ENCODE measurements at places on chromosomes 7 and 10.

- no peak for DNase-seq
These were observed 25.6 kb downstream of the SLC16A9 start for GRCh38 chr10:59684006-59684405.

DNA sequence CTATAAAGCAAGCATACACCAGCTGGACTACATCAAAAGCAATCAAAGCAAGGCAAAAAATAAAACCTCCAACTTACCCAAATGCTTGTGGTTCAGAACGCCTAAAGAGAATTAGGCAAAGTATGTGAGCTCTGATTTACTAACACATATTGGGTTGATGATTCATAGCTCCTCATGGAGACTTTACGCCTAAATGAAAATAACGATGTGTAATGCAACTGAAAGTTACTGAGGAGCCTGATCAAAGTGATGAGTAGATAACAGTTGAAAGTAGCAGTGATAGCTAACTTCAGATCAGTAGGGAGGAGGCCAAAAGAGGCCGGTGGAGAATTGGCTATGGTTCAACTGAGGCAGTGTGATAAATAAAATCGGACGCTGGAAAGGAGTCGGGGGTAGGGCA lies 85.0 kb downstream of the MPP7 start:
- DNase-seq, result no peak

GRCh38 chr7:123792547-123792946 lies 43.7 kb upstream of the WASL start:
- no peak for DNase-seq

GRCh38 chr10:5659702-5660528 lies 6.5 kb downstream of the ASB13 start:
- DNase-seq, result no peak

- no peak for DNase-seq
These were observed 136.8 kb downstream of the GALNT11 start for GRCh38 chr7:152162287-152162686.

- no peak for DNase-seq
These were observed 218.0 kb upstream of the GALNT17 start for GRCh38 chr7:70913924-70914323.

- DNase-seq, result no peak
These were observed 927 bp upstream of the ALOX5 start for GRCh38 chr10:45373003-45373575.

- DNase-seq, result no peak
These were observed 55.0 kb downstream of the PIK3AP1 start for GRCh38 chr10:96665306-96665705.

DNA sequence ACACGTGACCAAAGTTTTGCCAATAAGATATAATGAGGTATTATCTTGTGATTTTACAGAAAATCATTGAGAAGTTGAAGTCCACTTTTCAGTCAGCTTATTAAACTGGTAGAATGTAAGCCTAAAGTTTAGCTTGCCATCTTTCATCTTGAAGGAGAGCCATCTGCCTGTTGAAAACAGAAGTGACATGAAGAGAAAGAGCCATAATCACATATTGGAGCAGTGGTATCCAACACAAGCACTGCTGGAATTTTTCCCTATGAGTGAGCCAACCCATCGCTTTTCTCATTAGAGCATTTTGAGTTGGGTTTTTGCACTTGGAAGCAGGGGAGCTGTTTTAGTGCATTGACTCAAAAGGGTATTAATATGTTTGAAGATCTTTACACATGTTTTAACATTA lies 117.6 kb upstream of the FERD3L start:
- DNase-seq, result no peak

DNA sequence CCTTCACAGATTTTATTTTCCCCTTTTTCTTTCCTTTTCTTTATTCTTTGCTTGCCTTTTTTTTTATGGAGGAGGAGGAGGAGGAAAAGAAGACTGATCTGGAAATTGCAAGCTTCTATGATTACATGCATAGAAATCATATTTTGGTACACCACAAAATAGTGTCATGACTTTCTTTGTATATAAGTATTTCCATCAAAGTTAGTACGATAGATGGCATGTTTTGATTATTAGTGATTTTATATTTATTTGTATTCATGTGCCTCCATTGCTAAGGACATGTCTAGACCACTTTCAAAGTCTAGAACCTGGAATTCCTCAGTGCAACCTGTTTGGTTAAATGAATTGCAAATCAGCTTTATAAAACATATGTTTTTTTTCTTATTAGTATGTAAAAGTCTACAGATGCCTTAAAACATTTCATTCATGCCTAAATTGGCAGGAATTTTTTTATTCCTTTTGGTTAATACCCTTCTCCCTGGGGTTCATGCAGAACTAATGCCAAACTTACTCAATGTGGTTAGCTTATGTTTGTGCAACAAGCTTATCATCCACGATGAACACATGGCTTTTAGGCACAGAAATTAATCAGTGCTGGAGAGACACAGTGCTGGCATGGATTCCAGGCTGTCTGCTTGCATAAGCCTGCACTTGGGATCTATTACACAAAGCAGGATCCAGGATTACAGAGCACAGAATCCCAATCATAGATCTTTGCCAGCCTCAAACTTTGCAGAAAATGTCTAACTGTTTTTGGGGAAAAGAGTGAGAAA lies 213.1 kb downstream of the CHRM2 start:
- no peak for DNase-seq

- DNase-seq, result no peak
These were observed 90.4 kb downstream of the TAF3 start for GRCh38 chr10:7908541-7909210.

- no peak for DNase-seq
These were observed 880.9 kb downstream of the ANKRD7 start for GRCh38 chr7:119105381-119105780.

DNA sequence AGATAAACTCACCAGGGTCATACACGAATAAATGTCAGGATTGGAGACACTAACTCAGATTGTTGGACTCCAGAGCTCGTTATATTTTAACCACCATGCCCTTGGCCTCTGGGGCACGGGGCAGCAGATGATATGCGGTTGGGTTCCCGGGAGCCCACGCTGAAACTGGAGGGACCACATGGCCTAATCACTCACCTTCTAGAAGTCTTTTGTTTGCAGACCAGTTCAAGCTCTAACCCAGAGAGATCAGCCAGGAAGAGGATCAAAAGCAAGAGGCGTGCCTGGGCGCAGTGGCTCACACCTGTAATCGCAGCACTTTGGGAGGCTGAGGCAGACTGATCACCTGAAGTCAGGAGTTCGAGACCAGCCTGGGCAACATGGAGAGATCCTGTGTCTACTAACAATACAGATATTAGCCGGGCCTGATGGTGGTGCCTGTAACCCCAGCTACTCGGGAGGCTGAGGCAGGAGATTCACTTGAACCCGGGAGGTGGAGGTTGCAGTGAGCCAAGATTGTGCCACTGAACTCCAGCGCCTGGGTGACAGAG lies 42.6 kb upstream of the ECHDC3 start:
- no peak for DNase-seq

DNA sequence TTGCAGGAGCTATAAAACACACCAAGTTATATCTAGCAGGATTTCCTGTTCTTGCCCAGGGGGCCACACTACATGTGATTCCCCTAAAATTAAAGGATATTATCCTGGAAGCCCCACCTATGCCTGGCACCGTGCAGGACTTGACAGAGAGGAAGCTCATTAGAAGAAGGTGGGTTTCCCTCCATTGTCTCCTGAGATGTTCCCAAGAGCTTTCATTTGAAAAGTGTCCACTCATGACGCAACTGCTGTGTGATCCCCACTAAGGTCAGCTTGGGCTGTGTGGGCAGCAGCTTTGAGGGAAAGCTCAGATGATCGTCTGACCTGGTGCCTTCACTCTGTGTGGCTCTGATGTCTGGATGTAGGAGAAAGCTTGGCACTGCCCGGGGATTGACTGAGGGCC lies 53.5 kb downstream of the RAMP3 start:
- DNase-seq, result no peak

GRCh38 chr10:105837951-105838350 lies 1196.9 kb downstream of the SORCS3 start:
- no peak for DNase-seq

DNA sequence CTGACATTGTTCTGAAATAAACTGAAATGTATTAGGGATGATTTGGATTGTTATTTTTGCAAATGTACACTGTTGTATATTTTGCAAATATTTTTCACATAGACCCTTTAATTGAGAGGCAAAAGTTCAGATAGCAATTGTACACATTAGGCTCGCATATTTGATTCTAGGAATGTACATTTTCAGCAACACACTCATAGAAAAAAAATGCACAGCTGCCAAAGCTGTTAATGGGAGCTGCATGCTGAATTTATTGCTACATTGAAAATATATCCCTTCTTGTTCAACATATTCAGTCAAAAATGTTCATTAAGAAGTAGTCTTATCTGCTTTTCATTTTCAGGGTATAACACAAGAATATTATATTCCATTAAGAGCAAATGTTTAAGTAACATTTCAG lies 512.9 kb downstream of the ATRNL1 start:
- no peak for DNase-seq

DNA sequence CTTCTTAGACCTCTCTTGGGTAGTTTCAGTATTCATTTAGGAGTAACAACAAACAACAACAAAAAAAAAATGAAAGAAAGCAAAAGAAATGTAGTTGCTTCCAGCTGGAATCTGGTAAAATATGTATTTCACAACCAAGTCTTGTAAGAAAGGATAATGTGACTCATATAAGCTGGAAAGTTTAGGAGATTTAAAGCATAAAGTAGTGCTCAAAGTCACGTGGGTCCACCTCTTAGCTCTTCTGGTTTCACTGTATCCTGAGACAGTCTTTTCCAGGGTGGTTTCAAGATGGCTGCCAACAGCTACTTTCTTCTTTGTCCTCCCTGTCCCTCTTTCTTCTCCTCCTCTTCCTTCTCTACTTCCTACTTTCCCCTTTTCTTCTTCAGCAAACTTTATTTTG lies 69.5 kb upstream of the CDK13 start:
- no peak for DNase-seq

DNA sequence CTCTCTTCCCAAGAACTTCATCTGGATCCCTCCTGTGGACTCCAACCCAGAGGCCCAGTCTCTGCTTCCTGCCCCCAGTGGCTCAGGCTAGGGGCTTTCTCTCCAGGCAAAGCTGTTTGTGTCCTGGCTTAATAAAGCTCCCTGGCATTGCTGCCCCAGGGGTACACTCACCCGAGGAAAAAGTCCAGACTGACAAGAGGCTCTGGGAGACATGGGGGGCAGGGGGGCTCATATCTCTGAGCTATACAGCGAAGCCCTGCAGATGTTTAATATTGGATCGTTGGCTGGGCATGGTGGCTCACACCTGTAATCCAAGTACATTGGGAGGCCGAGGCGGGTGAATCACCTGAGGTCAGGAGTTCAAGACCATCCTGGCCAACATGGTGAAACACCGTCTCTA lies 10.7 kb upstream of the COMTD1 start:
- DNase-seq, result no peak

GRCh38 chr7:105618016-105618296 lies 36.7 kb upstream of the EFCAB10 start:
- no peak for DNase-seq

DNA sequence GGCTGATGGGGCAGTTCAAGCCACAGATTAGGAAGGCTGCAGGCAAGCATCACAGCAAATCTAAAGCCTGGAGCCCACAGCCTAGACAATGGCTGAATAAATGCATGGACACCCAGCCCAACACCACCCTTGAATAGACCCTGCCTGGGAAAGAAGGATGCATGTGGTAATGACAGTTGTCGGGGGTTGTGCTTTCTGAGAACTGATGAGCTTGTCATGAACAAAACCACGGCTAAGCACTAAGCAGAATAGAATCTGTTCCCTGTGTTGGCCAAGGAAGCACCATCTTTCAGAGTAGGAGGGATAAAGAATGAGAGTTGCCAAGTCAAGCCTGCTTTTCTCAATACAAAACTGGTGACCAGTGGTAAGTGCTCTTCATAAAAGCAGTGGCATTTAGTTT lies 66.1 kb upstream of the JCAD start:
- no peak for DNase-seq

GRCh38 chr7:4801839-4802231 lies 26.4 kb downstream of the AP5Z1 start:
- DNase-seq, result no peak

GRCh38 chr10:94115725-94116124 lies 122.0 kb downstream of the PLCE1 start:
- no peak for DNase-seq

DNA sequence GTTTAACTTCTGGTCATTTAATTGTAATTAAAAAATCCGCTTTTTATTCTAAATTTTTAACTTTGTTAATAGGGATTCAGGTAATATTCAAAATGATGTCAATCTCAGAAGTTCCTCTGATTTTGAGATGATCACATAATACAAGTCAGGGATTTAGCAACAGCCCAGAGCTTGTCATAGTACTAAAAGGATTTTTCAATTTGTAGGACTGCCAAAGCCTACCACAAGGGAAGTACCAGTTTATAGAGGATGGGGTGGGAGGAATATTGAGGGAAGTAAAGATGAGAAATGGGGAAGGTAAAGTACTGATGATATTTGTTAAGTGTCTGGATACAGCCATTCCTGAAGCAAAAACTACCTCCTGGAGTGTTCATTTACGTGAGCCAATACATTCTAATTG lies 278.2 kb upstream of the TEX47 start:
- DNase-seq, result no peak

DNA sequence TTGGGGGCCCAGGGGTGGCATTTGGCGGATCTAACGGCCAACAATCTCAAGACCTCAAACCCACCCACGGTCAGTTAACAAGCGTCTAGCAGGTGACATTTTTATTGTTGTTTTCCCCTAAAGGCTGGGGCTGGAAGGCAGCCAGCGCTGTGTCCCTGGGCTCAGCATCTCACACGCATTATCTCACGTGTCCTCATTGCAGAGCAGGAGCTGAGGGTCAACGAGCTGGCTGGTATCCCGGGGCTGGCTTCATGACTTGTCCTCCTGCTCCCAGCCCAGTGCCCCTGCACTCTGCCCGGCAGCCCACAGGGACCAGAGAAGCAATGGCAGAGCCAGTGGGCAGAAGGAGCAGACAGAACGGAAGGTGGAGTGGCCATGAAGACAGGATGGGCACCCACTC lies 54.4 kb upstream of the TMEM273 start:
- DNase-seq, result no peak

- no peak for DNase-seq
These were observed 365.2 kb downstream of the HGF start for GRCh38 chr7:81404669-81405068.

DNA sequence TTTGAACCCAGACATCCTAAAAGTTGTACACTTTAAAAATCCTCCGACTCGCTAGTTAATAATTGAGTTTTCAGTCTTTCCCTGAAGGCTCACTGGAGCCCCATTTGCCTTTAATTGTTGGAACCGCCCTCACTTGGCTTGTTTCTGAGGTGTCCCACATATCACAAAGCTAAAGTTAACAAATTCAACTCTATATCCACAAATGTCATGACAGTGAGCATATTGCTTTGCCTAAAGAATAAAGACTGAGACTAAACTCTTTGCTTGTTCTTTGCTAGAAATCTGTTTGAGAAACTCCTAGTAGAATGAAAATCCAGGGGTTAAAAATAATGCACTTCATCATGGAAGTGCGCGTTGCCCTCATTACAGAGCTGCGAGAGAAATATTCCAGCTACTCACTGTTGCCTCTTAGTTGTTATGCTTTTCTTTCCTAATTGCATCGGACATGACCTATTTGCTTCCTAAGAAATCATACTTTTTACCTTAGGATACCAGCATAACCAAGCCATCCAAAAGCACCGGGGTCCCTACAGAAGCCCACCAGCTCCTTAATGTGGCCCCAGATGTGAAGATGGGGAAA lies 752 bp downstream of the THSD7A start:
- DNase-seq, result no peak
